Caki2 (cell line): ENCODE measurements at places on chromosomes 6 and 20.

DNA sequence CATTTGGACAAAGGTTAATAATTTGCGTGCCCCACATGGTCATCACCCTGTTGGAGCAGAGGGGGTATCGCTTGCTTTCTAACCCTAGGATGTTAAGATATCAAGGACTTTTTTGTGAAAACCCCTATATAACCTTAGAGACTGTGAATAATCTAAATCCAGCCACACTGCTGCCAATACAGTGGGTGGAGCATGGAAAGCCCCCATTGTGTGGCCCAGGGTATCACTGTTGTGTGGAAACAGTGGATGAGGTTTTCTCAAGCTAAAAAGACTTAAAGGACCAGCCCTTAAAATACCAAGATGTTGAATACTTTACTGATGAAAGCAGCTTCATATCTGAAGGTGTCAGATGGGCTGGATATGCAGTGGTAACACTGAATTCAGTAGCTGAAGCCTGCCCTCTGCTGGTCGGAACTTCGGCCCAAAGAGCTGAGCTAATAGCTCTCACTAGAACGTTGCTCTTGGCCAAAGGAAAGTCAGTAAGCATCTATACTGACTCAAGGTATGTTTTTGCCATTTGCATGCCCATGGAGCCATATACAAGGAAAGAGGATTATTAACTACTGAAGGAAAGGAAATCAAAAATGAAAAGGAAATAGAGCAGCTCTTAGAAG lies 695.2 kb downstream of the PHF3 start:
- DNase-seq, result peak; percentile 78

DNA sequence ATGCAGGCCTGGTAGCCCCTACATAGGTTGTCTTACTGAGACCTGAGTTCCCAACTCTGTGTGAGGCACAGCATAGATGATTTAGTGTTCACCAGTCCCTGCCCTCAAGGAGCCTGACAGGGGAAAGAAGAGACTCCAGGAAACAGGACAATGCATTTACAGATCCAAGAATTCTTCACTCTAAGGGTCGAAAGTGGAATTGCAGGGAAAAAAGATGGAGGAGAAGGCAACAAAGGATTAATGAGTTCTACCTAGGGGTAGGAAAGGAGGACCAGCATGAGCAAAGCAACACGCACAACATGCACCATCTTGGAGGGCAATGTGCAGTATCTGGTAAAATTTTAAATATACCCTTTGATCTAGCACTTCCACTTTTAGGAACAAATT lies 5.9 kb downstream of the SPAG4 start:
- DNase-seq, result peak; percentile 17

DNA sequence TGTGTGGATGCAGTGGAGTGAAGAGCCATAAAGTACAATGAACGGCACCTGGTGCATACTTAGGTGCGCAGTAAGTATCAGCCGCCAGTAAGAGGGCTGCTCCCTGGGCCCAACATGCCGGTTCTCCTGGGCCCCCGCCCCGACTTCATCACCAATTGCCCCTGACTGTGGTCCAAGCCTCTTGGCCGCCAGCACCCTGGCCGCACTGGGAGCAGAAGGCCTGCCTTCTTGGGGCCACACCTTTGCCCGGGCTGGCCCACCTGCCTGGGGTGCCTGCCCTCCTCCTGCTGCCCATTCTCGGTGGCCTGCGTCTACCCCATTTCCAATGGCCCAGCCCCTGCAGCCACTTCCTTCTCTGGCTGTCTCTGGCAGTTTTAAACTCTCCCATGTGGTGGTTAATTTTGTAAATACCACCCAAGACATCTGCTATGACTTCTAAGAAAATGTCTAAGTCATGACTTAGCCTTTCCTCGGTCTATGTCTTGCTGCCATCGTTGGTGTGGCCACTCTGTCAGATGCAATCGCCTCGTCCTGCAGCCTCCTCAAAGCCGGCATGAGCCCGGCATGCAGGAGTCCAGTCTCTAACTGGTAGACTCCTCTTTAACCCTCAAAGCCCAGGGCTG lies 36.8 kb downstream of the PMEPA1 start:
- DNase-seq, result no peak

DNA sequence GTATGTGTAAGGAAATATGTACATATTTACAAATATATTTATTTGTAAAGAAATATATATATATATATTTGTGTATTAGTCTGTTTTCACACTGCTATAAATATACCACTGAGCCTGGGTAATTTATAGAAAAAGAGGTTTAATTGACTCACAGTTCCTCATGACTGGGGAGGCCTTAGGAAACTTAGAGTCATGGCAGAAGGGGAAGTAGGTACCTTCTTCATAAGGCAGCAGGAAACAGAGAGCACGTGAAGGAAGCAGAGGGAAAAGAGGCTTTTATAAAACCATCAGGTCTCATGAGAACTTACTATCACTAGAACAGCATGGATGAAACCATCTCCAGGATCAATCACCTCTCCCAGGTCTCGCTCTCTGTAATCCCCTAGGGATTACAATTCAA lies 644.5 kb upstream of the HS3ST5 start:
- DNase-seq, result no peak

GRCh38 chr20:56428881-56429280 lies 16.8 kb downstream of the CASS4 start:
- DNase-seq, result peak; percentile 21

DNA sequence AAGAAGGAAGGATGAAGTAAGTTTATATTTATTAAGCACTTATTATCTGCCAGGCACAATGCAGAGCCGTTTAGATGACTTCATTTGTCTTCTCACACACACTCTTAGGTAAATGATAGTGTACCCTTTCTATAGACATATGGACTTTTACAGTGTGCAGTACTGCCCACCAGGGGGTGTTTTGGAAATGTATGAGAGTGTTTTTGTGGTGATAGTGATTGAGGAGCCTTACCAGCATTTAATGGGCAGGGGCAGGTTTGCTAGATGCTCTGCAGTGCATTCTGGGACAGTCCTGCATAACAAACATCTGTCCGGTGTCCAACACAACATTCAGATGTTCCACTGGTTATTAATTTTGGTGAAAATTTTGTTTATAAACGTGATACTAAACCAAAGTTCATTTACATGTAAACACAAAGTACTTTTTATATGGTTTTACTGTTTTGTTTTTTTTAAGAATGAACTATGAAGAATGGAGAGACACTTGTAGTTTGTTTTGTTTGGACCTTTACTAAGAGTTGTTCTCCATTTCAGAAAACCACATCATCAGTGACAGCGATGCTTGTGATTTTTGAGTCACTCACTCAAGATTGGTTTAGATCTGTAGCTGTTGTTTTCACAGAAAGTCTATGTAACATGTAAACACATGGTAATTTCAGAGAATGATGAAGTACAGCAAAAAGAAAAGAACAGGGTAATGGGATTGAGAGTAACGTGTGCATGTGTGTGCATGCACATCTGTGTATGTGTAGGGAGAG lies 19.9 kb downstream of the KCNS1 start:
- DNase-seq, result no peak

DNA sequence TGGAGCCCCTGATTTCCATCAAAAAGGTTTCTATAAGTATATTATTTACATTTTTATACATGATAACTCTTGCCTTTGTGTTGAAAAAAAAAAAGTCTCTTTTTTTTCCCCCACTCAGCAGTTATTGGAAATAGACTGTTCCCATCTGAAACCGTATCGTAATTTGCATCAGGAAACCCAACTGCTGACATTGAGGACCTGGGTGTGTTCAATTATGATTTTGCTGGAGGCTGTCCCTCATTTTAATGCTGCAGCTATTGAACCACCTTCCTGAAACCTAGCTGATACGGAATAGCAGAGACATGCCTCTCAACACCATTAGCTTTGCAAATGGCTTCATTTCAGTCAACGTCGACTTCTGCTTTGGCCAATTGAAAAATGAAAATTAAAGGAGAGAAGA lies 98.9 kb downstream of the ZNF217 start:
- no peak for DNase-seq

DNA sequence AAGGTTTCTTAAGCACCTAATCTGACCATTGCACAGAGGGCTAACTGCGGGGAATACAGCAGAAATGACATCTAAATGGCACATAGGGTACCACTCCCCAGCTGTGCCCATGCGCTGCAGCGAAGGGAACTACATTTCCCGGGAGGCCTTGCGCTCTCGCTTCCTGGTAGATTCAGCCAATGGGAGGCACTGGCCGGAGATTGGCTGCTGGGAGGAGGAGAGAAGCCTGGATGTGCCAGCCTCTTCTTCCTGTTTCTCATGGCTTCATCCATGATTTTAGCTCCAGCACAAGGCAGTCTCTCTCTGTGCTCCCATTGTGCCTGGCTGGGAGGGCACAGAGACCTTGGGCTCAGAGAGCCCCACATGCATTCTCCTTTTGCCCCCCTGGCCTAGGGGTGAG lies 101.7 kb upstream of the FOXA2 start:
- peak; percentile 54 for DNase-seq

- no peak for DNase-seq
Measured at GRCh38 chr6:166850677-166851076, 105.7 kb downstream of the RNASET2 start.

DNA sequence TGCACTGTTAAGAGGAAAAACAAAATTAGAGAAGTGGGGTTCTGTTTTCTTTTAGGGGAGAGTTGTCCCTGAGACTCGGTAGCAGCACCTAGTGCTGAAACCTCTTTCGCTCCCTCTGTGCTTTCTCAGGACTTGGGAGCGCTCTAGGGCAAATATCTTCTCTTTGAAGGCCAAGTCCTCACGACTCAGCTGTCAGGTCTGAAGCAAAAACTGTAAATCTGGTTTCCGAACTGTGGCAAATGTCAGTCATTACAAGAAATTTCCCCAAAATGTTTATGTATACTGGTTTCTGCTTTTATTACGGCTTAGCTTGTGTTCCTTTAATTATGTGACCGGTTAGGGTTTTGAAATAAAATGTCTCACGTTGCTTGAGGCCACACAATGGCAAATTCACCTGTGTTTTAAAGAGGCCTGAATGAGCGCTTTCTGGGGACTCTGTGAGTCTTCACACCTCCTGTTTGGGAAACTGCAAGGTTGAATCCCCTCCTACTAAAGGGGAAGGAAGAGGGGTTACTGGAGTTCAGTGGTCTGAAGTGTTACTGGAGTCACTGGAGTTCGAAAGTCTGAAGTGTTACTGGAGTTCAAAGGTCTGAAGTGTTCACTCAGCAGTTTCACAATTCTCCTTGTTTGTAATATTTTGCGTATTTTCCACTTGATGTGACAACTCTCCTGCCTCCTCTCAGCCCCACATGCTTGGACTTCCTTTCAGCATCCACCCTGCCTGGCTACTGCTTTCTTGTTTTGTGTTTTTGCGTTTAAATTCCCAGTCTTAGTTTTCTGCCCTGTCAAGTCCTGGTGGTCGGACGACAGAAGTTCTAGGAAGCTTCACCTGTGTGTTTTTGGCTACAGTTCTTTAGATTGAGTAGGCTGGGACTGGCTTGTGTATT lies 1.6 kb downstream of the SMPDL3A start:
- peak; percentile 68 for DNase-seq

GRCh38 chr20:33076662-33077372 lies 2.6 kb upstream of the BPIFB4 start:
- DNase-seq, result peak; percentile 24
